Naive B cell (primary cell): ENCODE measurements at places on chromosomes 16 and 17. TPM values are rescaled to one million over a fixed set of nuclear protein-coding genes. Genes with fewer than 3 reads are reported as not detected.

Gene HSD11B2
- not detected for polyA plus RNA-seq

Gene LHX1
- polyA plus RNA-seq, result not detected

Gene SLC2A4
- not detected for polyA plus RNA-seq

Gene HOXB6
- not detected for polyA plus RNA-seq

Gene GPRC5B
- polyA plus RNA-seq, result not detected

Gene PIK3R5
- 9.7 TPM for polyA plus RNA-seq

Gene TEX19
- polyA plus RNA-seq, result not detected

Gene KRT12
- polyA plus RNA-seq, result not detected

Gene ZNF500
- 15.0 TPM for polyA plus RNA-seq

Gene MAPT
- not detected for polyA plus RNA-seq

Gene DECR2
- 5.1 TPM for polyA plus RNA-seq

Gene WFDC1
- not detected for polyA plus RNA-seq

Gene ZDHHC1
- not detected for polyA plus RNA-seq

Gene OSBPL7
- 5.1 TPM for polyA plus RNA-seq

Gene SSTR5
- polyA plus RNA-seq, result not detected

Gene MIEN1
- 122 TPM for polyA plus RNA-seq

Gene ANKRD40CL
- polyA plus RNA-seq, result not detected

Gene MEIOB
- not detected for polyA plus RNA-seq

Gene PRR29
- 6.0 TPM for polyA plus RNA-seq

Gene KRTAP4-12
- polyA plus RNA-seq, result not detected

Gene TRPV2
- polyA plus RNA-seq, result 59.9 TPM

Gene ABCC11
- polyA plus RNA-seq, result not detected

Gene TNFRSF17
- polyA plus RNA-seq, result 46.8 TPM

Gene CDH13
- polyA plus RNA-seq, result 0.13 TPM

Gene CDRT15
- not detected for polyA plus RNA-seq

Gene KRT28
- polyA plus RNA-seq, result not detected

Gene HCRT
- not detected for polyA plus RNA-seq

Gene CTRB1
- polyA plus RNA-seq, result not detected

Gene SDR42E1
- polyA plus RNA-seq, result 0.88 TPM

Gene TEKT3
- polyA plus RNA-seq, result not detected

Gene TNFAIP1
- 9.4 TPM for polyA plus RNA-seq

Gene ADAD2
- not detected for polyA plus RNA-seq

Gene USH1G
- not detected for polyA plus RNA-seq

Gene CALB2
- not detected for polyA plus RNA-seq

Gene KRT39
- polyA plus RNA-seq, result not detected
